ENCODE measurements at places on chromosomes 13 and 19.

- no peak for DNase-seq
Measured at GRCh38 chr13:106681536-106681935, 113.6 kb upstream of the ARGLU1 start.

DNA sequence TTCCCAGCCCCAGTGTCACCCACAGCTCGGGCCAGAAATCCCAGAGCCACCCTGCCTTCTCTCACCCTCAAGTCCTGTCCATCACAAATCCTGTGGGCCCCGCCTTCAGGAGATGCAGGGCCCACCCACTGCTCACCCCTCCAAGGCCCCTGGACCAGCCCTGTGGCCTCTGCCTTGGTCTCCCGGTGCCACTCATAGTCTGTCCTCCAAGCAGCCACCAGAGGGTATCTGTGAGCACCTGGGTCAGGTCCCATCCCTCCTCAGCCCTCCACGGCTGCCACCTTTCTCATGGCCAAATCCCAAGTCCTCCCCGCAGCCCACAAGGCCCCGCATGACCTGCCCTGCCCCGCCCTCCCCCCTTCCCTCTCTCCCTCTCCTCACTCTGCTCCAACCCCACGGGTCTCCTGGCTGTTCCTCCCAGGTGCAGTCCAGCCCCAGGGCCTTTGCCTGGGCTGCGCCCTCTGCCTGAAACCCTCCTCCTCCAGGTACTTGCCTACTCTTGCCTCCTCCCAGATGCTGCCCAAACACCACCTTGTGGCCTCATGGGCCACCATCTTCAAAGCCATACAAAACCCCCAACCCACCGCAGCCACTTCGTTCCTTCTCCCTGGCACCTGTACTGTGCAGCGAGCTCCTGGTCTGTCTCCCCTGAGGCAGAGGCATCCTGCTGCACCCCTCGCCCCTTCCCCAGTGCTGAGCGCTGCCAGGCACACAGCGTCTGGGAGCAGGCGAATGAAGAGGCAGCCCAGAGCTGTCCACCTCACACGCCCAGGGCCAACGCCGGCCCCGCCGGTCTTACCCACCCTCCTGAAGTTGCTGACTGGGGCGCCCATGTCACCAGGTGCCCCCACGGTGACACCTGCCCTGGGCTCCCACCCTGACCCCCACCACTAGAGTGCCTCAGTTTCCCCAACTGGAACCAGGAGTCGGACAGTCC lies 13.2 kb upstream of the UQCR11 start:
- peak; percentile 25 for DNase-seq

GRCh38 chr19:2084993-2085720 lies 11.0 kb downstream of the MOB3A start:
- peak; percentile 93 for DNase-seq

DNA sequence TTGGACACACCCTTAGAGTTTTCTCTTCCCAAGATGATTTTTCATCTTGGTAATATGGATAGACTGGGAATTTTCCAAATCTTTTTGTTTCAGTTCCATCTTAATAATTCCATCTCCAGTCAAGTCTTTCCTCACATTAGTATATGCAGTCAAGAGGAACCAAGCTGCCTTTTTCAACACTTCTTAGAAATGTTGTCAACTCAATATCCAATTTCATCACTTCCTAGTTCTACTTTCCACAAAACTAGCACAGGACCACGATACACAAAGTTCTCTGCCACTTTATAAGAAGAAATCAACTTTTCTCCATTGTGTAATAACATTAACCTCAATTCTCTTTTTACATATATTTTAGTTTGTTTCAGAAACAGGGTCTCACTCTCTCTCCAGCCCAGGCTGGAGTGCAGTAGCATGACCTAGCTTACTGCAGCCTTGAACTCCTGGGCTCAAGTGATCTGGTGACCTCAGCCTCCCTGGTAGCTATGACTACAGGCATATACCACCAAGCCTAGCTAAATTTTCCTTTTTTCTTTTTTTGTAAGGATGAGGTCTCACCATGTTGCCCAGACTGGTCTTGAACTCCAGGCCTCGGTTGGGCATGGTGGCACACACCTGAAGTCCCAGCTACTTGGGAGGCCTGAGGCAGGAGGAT lies 15.5 kb downstream of the ZNF443 start:
- DNase-seq = no peak

DNA sequence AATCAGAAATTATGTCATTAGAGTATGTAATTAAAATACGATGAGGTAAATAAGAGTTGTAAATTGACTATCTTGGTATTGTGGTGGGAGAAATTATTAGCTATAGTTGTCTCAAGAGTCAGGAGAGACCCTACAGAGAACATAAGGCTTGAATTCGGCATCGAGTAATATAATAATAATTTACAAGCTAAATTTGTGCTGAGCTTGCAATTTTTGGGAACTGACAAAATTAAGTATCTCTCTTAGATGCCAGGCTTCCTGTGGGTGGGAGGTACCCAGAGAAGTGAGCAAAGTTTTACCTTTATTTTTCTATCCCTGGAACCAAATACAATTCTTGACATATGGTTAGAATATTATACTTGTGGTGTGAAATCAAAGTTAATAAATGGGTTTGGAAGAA lies 1637.0 kb downstream of the EFNB2 start:
- no peak for DNase-seq

DNA sequence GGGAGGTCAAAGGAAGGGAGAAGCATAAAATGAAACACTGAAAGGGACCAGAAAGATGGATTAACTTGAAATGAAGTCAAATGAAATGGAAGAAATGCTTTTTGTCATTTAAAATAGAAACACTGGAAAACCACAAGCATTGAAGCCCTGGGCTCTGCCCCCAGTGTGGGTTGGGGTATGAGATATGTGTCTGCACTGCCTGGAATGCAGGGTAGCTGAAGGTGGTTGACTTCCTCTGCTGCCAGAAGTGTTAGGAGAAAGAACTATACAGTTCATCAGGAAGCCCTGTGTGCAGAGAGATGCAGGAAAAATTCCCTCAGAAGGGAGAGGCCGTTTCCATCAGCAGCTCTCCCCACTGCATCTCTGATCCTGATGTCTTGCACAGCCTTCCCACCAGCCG lies 69.2 kb downstream of the DHRS12 start:
- no peak for DNase-seq

DNA sequence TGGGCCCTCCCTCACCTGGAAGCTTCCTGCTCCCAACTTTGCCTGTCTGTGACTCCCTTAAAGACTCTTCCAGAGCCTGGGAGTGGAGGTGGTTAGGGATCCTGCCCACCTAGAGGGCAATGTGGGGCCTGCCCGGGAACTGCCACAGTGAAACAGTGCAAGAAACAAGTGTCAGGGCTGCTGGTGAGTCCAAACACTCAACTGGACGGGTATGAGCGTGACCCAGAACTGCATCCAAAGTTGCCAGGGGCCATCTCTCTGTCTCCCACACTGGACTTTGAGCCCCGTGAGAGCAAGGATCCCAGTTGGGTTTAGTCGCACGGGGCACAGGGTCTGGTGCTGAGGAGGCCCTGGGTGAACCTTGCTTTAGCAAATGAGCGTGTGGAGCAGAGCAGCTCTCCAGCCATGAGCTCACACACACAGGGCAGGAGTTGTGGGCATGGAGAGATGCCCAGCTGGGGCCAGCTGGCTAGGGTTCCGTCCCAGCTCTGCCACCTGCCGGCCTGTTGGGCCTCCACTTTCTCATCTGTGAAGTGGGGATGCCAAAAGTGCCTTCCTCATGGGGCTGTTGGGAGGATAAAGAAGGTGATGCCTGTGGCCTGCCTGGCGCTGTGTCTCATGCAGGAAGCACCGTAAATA lies 2.8 kb upstream of the NUMBL start:
- DNase-seq = no peak

DNA sequence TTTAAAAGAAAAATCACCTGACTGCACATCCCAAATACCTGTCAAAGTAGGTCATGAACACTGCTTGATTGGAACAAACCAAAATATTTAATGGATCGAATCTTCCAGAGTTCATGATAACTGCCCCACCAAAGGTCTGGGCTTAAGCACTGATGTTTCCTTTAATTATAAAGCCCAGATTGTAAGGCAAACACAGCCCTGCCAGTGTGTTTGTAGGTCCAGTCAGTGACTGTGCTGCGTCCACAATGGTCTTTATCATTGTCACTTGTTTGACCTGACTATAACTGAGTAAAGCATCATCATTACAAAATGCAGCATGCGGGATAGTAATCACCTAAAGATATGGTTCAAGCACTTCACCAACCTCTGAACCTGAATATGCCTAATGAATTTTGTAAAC lies 63.3 kb downstream of the IRS2 start:
- DNase-seq = no peak

- DNase-seq = no peak
Measured at GRCh38 chr13:21852043-21852442, 181.2 kb downstream of the FGF9 start.

- no peak for DNase-seq
Measured at GRCh38 chr19:50378863-50379236, 2.6 kb downstream of the NR1H2 start.

DNA sequence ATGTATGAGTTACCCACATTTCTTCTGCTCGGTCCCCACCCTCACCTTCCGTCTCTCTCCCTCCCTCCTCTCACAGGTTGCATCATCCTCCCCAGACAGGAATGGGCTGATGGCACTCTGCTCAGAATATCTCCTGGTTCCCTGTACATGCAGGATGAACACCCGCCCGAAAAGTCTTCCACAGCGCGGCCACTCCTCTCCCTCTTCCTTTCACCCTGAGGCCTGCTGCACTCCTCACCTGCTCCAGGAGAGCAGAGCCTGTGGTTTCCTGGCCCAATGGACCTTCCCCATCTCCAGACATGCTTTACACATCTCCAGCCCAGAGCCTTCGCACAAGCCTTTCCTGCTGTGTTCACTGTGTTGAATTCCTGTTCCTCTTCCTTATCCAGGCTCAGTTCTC lies 40.9 kb downstream of the GSX1 start:
- DNase-seq = no peak

DNA sequence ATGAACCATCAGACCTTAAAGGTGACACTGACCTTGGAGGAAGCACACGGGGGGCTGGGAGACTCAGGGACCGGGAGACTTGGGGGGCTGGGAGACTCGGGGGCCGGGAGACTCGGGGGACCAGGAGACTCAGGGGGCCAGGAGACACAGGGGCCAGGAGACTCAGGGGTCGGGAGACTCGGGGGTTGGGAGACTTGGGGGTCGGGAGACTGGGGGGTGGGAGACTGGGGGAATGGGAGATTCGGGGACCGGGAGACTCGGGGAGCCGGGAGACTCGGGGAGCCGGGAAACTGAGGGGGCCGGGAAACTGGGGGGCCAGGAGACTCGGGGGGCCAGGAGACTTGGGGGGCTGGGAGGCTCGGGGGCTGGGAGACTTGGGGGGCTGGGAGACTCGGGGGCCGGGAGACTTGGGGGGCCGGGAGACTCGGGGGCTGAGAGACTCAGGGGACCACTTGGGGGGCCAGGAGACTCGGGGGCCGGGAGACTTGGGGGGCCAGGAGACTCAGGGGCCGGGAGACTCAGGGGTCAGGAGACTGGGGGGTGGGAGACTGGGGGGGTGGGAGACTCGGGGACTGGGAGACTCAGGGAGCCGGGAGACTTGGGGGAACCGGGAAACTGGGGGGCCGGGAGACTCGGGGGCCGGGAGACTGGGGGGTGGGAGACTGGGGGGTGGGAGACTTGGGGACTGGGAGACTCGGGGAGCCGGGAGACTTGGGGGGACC lies 62.9 kb downstream of the RASA3 start:
- no peak for DNase-seq

DNA sequence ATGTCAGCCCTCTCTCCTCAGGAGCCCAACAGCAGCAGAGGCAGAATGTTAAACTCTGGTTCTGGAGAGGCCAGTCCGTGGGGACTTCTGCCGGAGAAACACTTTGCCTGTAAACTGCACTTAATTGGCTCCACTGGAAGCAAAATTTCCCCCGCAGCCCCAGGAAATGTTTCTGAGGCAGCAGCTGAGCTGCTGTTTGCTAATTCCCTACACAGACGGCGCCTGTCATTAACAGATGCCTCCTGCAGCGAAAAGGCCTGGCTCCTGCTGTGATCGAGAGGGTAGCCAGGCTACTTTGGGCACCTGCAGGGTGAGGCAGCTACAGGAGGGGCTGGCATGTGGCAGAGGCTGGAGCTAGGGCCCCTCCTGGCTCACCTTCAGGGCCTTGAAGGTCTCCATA lies 5.2 kb upstream of the TM6SF2 start:
- no peak for DNase-seq

- DNase-seq = no peak
Measured at GRCh38 chr13:109255141-109255856, 531.1 kb downstream of the IRS2 start.

GRCh38 chr19:55080968-55081769 lies 5.5 kb downstream of the EPS8L1 start:
- DNase-seq = peak; percentile 88

DNA sequence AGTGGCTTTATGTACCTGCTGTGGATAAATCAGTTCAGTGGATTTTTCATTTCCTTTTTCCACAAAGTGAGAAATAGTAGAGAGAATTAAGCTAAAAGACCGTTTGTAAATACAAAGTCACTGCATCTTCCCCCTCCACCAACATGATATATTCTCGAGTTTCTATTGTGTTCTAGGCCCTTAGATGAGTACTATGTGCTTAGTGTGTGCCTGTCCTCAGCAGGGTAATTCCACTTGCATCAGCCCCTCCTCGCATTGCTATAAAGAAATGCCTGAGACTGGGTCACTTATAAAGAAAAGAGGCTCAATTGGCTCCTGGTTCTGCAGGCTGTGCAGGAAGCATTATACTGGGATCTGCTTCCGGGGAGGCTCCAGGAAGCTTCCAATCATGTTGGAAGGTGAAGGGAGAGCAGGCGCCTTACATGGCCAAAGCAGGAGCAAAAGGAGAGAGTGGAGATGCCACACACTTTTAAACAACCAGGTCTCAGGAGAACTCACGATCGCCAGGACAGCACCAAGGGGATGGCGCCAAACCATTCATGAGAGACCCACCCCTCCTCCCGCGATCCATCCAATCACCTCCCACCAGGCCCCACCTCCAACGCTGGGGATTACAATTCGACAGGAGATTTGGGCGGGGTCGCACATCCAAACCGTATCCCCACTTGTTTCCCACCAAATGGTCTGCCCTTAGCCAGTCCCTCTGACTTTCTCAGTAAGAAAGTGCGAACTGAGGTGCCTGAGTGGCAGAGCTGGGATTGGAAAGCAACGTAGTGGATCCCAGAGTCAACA lies 102.3 kb upstream of the ABCC4 start:
- DNase-seq = no peak

GRCh38 chr13:109628251-109628699 lies 158.1 kb downstream of the IRS2 start:
- DNase-seq = no peak

DNA sequence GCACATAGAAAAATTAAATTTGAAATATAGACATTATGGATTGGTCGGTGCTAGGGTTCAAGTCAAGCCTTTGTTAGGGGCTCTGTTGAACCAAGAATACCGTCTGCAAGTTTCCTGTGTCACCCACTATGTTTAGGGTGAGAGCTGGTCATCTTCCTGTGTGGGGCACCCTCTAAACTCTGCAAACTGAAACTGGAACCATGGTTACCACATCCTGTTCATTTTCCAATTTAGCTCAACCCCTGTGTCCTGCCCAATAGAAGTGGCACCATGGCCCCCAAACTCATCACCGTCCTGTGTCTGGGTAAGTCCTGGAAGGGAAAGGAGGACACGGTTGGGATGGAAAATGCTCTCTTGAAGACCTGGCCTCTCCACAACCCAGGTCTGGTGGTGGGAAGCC lies 29.9 kb downstream of the LAIR2 start:
- peak; percentile 14 for DNase-seq

- peak; percentile 52 for DNase-seq
Measured at GRCh38 chr13:113489549-113490495, 689 bp downstream of the DCUN1D2 start.

All from activated naive CD8-positive, alpha-beta T cell treated with anti-CD3 and anti-CD28 coated beads for 36 hours (primary cell).